Suppressor macrophage (primary cell): ENCODE measurements at places on chromosomes 16 and 17.
A peak's percentile ranks its signal among the peaks of the same experiment; 100 is the strongest.

DNA sequence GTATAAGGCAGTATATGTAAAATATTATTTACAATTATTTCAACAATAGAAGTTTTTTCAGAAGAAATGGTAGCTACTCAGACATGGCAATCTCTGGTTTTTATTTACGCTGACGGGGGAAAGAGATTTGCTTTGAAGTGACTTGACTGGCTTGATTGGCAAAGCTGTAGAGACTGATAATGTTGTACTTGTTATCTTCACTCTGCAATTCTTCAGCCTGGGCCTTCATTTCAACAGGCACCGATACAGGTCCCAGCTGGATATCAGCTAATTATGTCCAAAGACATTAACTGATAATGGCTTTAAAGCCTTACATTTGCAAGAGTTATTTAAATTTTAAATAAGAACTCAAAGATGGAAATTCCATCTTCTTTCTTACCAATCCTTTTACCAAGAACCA lies 151.4 kb upstream of the HS3ST3A1 start:
- DNase-seq: no peak

GRCh38 chr17:79615446-79615845 lies 4.6 kb upstream of the RBFOX3 start:
- no peak for DNase-seq

DNA sequence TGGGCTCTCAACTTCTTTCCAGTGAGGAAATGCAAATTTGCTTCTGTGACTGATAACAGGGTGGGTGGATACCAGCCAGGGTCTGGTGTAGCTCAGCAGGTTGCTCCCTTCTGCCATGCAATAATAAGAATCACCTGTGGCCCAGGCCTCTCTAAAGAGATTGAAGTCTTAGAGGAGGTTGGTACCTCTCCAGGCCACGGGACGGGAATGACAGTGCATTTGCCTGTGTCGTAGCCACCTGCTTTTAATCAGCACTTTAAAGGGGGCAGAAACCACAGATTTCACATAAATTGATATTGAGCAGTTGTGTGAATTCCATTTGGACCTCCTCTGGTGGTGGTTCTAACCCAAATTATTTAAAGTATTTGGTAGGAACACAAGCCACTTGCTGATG lies 246.9 kb downstream of the PRKCA start:
- no peak for DNase-seq

DNA sequence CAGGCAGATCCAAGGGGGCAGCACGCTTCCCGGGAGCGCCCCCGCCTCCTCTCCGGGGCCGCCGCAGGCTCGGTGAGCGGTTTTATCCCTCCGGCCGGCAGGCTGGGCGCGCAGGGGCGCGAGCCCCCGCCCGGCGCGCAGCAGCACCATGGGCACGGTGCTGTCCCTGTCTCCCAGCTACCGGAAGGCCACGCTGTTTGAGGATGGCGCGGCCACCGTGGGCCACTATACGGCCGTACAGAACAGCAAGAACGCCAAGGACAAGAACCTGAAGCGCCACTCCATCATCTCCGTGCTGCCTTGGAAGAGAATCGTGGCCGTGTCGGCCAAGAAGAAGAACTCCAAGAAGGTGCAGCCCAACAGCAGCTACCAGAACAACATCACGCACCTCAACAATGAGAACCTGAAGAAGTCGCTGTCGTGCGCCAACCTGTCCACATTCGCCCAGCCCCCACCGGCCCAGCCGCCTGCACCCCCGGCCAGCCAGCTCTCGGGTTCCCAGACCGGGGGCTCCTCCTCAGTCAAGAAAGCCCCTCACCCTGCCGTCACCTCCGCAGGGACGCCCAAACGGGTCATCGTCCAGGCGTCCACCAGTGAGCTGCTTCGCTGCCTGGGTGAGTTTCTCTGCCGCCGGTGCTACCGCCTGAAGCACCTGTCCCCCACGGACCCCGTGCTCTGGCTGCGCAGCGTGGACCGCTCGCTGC lies 832 bp downstream of the CDK5R1 start:
- DNase-seq: peak; percentile 42

GRCh38 chr16:8763899-8764298 lies 33.5 kb downstream of the TMEM186 start:
- no peak for DNase-seq

DNA sequence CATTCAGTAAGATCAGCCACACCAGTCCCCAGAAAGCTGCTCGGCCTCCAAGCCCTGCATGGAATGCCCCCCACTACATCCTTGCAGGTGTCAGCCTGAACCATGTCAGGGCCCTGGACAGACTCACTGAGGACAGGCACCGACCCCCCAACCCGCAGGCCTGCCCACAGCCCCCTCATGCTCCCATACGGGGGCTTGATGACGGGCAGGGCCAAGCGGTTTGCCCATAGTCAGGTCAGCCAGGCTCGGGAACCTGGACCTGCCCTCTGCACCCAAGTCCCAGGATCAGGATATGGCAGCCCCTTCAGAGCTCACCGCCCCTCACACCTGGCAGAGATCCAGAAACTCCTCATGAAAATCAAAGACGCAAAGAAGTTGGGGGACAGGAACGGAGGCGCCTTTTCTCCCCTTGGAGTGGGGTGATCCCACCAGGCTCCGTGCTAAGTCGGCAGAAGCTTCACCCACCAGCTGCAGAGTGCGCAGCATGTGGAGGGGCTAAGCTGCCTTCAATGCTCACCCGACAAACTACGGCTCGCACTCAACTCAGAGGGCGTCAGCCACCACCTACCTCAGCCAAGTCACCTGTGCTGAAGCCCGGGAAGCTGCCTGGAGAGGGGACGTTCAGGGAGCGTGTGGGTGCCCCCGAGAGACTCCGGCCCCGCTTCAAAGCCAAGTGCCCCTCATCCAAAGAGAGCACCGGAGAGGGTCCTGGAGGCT lies 26.5 kb downstream of the GNPTG start:
- no peak for DNase-seq

GRCh38 chr16:59205403-59205802 lies 471.3 kb upstream of the GOT2 start:
- DNase-seq: no peak

DNA sequence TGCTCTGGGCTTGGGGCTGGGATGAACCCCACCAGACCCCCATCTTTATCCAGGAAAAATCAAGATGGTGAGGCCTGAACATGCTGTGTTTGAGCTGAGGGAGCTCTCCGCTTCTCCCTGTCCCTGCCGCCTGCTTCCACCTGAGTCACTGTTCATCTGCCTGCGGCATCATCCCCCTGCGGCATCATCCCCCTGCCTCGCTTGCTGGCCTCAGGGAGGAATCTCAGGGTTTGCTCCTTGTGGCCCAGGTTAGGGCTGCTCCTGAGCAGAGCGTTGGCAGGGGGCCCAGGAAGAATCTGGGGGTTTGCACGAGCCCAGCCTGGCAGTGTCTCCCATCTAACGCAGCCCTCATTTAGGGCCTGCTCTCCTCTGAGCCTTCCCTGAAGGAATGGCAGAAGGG lies 11.4 kb upstream of the RAP1GAP2 start:
- DNase-seq: no peak
